ENCODE measurements at places on chromosomes 16 and 17. TPM values are rescaled to one million over a fixed set of nuclear protein-coding genes. Genes with fewer than 3 reads are reported as not detected.

ZFP3 gene
- 12.5 TPM for total RNA-seq

SOCS7 gene
- total RNA-seq = 11.2 TPM

NPIPB8 gene
- total RNA-seq = 0.73 TPM

DNA sequence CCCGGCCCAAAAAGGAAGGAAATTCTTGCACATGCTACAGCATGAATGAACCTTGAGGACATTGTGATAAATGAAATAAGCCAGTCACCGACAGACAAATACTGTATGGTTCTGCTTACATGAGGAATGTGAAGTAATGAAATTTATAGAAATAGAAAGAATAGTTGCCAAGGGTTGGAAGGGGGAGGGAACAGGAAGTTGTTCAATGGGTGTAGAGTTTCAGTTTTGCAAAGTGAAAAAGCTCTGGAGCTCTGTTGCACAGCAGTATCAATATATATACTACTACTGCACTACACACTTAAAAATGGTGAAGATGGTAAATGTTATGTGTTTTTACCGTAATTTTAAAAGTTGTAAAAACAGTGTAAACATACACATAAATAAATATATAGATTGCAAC, 43.7 kb downstream of the PKD1L3 start:
- DNase-seq = no peak

DNA sequence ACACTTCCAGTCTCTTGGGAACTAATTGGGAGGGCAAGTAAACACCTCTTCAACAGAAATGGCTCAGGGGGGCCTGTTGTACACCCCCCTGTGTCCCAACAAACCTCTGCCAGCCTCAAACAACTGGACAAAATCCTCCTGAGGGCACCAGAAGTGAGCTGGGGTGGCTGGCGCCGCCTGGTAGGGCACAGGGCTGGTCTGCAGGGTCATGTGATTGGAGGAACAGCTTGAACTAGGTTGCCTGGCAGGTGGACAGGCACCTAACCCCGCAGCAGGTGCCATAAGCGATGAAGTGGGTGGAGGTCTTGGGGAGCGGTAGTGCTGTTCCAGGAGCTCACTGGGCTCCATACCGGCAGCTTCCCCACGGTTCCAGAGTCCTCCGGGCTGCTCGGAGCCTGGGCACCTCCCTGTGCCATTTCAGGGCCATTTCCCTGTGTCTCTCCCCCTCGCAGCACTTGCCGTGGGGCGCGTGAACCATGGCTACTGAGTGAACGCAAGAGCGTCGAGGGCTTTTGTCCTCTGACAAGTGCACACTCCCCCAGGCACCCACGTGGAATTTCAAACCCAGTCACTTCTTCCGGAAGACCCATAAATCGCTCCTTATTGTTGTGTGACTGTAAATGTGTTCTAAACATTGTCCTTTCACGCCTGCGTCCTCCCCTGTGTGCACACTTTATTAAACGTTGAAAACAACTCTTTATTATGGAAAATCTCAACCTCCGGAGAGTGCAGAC, 101.5 kb downstream of the SEC14L1 start:
- no peak for DNase-seq

RDM1 gene
- total RNA-seq = not detected

CCL4L2 gene
- not detected for total RNA-seq

TEX14 gene
- total RNA-seq = 0.32 TPM

DNA sequence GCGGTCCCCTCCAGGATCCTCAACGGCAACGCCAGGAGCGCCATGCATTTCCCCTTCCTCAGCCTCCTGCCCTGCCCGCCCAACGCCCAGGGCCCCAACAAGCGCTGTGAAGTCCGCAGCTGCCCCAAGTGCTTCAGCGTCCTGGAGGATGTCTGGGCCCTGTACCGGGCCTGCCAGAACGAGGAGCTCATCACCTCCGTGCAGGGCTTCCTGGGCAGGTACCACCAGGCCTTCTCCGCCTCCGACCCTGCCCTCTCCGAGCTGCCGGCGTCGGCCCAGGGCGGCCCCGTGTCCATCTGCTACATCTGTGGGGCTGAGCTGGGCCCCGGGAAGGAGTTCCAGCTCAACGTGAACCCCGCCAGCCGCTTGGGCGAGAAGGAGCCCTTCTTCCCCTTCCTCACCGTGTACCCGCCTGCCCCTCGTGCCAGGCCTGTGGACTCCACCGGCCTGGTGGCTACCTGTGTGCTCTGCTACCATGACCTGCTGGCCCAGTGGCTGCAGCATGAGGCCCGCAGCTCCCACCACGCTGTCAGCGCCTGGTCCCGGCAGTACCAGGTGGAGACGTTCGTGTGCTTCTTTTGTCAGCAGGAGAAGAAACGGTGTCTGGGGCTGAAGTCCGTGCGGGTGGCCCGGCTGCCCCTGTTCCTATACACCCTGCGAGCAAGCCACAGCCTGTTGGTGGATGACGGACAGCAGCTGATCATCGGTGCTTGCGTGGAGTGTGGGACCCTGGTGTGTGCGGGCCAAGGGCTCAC, 58.9 kb upstream of the CIBAR2 start:
- DNase-seq = no peak

GRCh38 chr17:27346228-27346899, 52.5 kb downstream of the WSB1 start:
- DNase-seq = no peak

GRCh38 chr16:1325673-1326371, 7.6 kb upstream of the BAIAP3 start:
- DNase-seq = no peak

DNA sequence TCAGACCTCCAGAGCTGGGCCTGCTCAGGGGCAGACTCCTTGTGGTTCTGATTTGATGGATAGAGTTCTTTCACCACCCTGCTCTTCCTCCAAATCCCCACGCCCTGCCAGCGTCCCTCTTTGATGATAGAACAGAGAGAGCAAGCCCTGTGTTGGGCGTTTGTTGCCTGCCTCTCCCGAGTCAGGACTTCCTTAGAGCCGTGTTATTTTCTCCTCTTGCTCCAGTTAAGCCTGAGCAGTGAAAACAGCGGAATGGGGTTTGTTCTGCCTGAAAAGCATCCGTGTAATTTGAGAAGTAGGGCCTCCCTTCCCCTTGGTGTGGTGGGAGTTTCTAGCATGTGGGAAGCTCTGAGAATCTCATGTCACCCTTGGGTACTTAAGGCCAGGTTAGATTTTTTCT, 22.1 kb downstream of the TMEM94 start:
- DNase-seq = no peak

TMEM98 gene
- total RNA-seq = 36.5 TPM

Measured in left cardiac atrium (tissue), 4 donors.